ENCODE measurements at places on chromosomes 2 and 18.
A peak's percentile ranks its signal among the peaks of the same experiment; 100 is the strongest.

DNA sequence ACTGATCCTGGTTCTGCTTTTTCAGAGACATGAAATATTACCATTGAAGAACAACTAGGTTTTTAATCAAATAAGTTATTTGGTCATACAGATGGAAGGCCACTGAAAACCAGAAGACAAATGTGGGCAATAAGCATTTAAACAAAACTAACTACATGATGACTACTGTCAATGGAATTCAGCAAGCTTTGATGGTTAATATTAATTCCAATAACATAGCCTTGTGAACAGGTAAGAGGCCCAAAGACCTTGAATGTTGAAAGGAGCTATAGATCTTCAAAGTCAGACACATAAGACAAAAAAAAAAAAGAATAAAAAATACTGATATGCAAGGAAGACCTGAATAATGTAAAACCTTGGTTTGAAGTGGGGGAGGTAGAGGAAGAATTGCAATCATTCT is 1955.6 kb upstream of the CELF4 start:
- DNase-seq = no peak

DNA sequence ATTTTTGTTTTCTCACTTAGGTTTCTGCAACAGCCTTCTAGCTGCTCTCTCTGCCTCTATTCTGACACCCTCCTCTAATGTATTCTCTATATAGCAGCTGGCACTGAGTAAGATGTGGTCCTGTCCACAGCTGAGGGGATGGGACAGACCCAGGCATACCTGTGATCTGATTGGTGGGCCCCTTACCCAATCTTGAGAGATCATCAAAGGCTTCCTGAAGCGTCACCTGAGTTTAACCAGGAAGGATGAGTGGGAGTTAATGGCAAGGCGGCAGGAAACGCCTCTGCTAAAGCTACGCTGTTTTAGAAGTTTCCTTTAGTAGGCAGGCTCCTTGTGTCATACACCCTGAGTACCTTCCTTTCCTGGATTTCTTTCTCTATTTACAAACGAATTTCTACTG is 5.7 kb upstream of the TET3 start:
- DNase-seq = peak; percentile 83

- DNase-seq = no peak
These were observed 1098.0 kb upstream of the DDX18 start for GRCh38 chr2:116716444-116716843.

- DNase-seq = no peak
These were observed 20.3 kb downstream of the MTERF4 start for GRCh38 chr2:241081643-241082340.

DNA sequence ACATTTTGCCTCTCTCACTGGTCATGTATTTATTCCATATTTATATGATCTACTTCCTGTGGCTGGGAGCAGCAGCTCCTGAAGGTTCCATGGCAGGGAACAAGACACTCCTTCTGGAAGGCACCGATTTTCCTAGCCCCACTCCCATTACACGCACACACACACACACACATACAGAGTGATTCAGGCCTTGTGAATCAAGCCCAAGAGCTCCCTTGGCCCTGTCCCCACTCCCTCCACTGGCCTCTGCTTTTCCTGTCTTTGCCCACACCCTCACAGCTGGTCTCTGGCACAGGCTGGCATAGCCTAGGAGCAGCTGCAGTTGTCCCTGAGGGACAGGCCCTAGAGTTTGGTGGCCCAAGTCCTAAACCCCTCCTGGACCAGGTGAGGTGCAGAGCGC is 201.7 kb downstream of the NAPG start:
- DNase-seq = no peak

DNA sequence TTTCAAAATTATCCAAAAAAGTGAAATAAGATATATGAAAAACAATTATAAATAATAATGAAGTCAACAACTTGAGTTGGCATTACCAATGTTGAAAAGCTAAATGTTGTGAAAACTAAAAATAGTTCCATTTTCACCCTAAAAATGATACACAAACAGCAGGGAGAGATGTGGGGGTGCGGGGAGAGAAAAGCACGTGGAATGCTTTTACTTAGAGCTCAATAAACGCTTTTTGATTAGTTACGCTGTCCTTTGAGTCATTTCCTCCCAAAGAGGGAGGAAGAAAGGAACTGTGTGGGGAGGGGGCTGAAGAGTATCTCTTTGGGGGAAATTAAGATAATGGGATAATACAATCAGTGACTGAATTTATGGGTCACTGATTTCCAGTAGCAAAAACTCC is 29.2 kb downstream of the ZNF521 start:
- no peak for DNase-seq

DNA sequence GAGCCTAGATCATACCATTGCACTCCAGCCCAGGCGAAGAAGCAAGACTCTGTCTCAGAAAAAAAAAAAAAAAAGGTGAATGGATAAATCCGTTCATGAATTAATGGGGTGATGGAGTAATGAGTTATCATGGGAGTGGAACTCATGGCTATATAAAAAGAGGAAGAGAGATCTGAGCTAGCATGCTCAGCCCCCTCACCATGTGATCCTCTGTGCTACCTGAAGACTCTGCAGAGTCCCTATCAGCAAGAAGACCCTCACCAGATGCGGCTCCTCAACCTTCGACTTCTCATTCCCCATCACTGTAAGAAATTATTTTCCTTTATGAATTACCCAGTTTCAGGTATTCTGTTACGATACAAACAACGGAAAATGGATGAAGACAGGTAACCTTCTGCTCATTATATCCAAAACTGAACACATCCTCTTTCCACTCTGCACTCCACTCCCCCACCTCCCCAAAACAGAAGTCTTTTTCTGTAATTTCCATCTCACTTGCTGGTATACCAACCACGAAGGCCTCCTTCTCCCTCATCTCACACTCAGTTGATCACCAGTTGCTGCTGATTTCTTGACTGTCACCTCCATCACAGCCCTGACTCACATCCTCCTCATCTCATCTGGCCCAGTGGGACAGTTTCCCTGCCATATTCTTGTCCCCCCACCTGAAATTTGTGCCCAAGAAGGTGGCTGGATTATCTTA is 8.8 kb downstream of the RETREG2 start:
- DNase-seq = no peak

- DNase-seq = no peak
These were observed 177.9 kb downstream of the CYRIA start for GRCh38 chr2:16487686-16488085.

GRCh38 chr2:114821055-114821454 is 378.6 kb downstream of the DPP10 start:
- DNase-seq = no peak

DNA sequence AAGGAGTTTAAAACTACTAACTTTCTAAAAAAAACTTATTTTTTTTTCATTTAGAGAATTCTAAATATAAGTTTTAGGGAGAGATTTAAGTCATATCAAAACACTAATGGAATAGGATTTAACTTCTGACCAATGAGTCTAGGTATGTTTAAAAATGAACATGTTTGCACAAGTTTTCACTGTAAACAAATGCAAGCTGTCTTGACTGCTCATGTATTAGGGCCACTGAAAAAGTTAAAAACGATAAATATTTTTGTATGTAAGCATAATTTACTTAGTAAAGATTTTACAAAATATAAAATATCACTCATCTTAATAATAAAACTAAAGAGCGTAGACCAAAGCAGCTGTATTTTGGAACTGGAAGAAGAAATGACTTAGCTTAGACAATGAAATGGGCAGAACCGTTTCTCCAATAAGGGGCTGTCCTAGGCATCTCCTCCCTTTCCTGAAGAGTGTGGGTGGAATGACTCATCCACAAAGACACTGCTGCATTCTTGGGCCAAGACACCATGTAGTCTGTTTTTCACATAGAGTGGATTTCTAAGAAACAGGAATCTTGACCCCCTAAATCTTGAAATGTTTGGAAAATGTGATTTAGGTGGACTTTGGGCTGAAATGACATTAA is 118.8 kb downstream of the MEP1B start:
- DNase-seq = no peak

DNA sequence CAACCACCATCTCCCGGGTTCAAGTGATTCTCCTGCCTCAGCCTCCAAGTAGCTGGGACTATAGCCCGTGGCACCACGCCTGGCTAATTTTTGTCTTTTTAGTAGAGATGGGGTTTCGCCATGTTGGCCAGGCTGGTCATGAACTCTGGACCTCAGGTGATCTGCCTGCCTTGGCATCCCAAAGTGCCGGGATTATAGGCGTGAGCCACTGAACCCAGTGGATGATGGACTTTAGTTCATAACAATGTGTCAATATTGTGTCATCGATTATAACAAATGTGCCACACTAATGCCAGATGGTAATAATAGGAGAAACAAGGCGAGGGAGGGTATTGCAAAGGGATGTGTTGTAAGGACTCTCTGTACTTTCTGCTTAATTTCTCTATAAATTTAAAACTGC is 216.6 kb downstream of the ZBTB7C start:
- DNase-seq = no peak

DNA sequence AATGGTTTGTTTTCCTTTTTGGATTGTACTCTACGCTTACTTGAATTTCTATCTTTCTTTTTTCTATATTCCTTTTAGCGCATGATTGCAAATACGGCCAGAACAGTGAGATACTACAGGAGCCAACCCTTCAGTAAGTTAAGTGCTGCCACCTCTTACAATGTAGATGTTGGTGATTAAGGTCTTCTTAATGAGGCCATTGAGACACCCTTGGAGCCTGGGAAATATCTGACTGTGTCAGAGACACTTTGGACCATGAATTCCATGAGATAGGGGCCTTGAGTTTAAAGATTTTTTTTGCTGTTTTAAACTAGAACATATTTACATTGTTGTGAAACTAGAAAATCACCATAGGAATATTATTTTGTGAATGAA is 27.1 kb upstream of the MAP3K20 start:
- DNase-seq = no peak

- no peak for DNase-seq
These were observed 640 bp downstream of the SPTBN1 start for GRCh38 chr2:54456612-54457322.

DNA sequence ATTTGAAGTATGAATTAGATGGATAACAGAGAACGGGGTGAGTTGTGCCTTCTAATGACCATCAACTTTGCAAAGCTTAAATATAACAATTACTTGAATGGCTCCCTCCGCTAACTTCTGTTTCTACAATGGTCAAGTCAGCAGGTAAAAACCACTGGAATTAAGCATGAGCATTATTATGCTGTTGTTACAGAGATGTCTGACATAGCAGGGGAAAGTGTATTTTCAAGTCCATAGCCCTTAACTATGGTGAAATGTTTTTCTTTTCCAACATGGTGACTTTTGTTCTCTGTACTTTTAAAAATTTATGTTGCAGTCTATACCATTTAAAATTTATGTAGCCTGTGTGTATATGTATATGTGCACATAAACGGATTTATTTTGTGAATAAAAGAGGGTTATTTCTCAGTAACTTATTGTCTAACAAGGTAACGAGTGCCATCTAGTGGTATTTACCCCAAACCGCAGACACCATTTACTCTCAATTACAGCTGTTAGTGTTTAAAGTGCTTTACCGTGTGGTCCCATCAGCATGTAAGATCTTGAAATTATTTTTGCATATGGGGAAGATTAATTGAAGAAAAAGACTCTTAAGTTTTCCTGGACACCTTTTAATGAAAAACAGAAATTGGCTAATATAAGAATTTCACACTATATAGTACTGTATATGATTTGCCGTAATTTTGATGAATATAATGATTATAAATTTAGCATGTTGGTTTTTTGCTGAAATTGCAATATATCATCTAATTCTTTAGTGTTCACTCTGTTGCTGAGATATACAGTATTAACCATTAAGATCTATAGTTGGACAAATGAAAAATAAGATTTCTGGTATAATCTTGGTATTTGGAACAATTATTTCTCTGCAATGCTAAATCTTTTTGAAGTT is 78.2 kb downstream of the UBE2E3 start:
- DNase-seq = peak; percentile 69

- no peak for DNase-seq
These were observed 41.5 kb upstream of the OTOS start for GRCh38 chr2:240182001-240182400.

- no peak for DNase-seq
These were observed 12.2 kb upstream of the TNP1 start for GRCh38 chr2:216872040-216872439.

GRCh38 chr18:43442571-43442970 is 165.3 kb upstream of the SYT4 start:
- no peak for DNase-seq

GRCh38 chr2:189723192-189723591 is 39.4 kb downstream of the OSGEPL1 start:
- no peak for DNase-seq

GRCh38 chr2:234003972-234004617 is 46.4 kb upstream of the SPP2 start:
- DNase-seq = no peak

- no peak for DNase-seq
These were observed 147.7 kb upstream of the SPATS2L start for GRCh38 chr2:200158647-200159356.

GRCh38 chr18:73717570-73717969 is 430.1 kb downstream of the FBXO15 start:
- DNase-seq = no peak

DNA sequence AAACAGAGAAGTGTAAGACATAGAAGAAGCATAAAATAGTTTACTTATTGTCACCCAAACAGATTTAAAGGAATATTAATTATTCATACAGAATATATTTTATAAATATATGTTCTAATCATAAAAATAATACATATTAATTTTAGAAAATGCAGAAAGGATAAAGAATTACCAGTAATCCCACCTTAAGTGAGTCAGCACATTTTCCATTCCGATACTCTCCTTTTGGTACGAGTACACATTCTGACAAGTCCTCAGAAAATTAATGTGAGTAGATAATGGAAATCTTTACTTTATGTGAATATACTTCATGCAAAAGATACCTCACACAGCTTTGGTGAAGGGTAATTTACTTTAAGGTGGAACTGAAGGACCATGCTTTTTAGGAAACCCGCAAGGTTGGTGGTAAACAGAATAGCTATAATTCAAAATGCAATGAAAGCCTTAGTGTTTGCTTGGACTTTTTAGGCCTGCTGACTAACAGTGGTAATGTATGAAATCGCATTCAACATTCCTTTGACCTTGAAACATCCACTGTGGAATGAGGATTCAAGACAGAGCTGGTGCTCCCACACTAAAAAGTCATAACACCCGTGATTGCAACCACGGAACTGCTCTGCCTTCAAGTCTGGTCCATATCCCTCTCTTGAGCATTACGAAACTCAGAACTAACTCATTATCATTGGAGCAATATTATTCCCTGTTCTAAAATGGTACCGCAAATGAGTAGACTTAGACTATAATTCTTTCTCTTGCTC is 28.1 kb upstream of the HTR2B start:
- no peak for DNase-seq

- DNase-seq = no peak
These were observed 287.3 kb downstream of the ZNF385B start for GRCh38 chr2:179574061-179574519.

- DNase-seq = no peak
These were observed 131.6 kb downstream of the CABLES1 start for GRCh38 chr18:23266717-23267446.

DNA sequence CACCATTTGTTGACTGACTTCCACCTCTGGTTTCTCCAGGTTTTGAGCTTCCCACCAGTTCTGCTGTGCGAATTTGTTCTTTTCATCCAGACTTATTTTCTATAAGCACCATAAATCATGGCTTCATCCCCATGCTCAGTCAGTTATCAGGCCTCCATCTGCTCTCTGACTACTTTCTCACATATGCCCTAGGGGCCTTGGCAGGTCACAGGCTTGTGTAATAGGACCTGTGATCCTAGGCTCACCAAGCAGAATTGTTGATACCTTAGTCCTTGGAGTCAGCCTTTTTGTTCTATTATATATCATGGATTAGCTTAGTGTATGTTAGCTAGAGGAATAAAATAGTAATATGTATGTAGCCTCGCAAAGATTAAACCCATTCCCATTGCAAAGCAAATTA is 284.2 kb upstream of the TANK start:
- no peak for DNase-seq

Measured in CD4-positive, alpha-beta T cell treated with Interleukin-4 for 1 hour (primary cell).